Right forelimb (tissue), 1 donor: ENCODE measurements at places on chromosomes 13 and 19.

DNA sequence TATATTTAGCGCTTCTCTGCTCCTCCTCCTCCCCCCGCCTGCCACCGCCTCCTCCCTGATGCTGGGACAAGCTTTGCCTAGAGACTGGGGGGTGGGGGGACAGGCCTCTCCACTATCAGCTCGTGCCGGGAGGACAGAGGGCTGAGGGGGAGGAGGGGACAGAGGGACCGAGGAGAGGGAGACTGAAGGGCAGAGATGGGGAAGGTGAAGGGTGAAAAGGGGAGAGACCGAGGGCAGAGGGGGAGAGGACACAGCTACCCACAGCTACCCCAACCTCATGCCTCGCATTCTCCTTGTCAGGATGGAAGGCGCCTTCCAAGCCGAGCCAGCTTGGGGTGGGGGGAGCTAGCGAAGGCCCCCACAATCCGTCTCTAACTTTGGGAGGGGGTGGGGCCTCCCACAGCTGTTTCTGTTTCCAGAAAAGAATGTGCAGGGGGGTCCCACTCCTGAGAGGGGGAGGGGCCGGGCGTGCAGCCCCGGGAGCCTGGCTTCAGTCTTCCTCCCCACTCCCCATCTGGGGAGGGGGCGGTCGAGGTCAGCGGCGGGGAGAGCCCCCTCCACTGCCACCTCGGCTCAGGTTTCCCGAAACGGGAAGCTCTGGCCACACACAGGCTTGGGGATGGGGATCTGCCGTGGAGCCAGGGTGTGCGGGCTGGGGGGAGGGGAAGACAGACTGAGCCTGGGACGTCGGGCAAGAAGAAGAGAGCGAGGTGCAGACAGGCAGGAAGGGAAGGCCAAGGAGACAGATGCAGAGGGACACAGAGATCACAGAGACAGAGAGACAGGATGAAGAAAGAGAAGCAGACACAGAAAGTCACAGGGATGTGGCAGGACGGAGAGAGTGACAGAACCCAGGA, 1.6 kb downstream of the DACT3 start:
- DNase-seq, result peak; percentile 65

DNA sequence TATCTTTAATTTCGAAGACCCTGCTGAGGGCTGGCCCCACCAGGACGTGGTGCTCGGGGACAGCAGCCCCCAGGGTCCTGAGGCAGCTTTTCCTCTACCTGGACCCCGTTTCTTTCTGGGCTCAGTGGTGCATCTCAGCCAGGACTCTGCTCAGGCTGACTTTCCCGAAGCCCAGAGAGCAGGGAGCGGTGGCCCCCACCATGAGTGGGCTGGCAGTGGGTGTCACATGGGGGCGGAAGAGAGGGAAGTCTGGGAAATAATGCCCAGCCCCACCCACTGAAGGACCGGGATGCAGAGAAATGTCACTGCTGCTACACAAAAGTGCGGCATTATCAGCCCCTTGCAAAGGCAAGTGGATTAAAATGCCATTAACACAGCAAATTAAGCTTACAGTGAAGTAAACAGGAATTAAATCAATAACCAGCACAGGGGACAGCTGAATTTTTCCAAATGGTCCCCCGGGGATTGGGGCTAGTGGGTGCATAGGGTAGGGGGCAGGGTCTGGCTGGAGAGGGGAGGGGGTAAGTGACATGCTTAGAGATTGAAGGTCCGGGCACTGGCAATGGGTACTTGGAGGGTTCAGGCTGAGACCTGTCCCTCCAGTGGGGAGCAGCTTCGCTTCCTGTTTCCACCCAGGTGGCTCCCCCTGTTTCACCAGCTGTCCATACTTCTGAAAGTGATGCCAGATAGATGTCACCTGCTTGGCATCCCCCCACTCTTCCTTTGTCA, 177.3 kb downstream of the URI1 start:
- DNase-seq, result no peak

GRCh38 chr13:41049480-41050440, 11.5 kb upstream of the WBP4 start:
- no peak for DNase-seq

DNA sequence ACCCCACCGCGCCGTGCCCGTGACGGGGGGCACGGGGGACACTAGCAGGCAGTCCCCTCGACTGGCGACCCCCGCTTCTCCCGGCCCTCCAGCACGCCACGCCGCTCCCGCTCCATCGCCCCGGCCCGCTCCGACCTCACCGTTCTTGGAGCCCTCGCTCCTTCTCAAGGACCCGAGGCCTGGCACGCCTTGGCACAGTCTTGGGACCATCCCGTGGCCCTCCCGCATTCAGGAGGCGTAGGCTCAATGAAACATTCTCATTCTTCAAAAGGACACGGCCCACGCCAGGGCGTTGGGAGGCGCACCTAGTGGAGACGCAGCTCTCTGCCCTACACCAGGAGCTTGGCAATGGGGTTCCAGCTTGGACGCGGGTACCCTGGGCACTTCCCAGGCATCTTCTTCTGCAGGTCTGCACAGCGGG, 473 bp upstream of the CERS1 start:
- no peak for DNase-seq

DNA sequence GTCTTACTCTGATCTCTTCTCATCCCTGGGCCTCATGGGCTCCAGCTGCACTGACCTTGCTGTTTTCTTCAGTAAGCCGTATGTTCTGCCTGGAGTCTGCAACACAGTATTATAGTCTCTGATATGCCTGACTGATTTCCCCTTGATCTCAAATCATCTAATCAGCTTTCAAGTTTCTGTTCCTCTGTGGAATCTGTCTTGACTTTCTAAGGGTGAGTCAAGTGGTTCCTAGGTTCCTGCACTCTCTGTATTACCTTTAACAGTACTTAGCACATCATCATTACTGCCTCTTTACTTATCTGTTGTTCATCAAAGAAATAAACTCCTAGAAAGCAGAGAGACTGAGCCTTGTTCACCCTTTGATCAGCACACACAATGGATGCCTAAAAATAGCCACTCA, 350.7 kb downstream of the LMO7 start:
- DNase-seq, result no peak

DNA sequence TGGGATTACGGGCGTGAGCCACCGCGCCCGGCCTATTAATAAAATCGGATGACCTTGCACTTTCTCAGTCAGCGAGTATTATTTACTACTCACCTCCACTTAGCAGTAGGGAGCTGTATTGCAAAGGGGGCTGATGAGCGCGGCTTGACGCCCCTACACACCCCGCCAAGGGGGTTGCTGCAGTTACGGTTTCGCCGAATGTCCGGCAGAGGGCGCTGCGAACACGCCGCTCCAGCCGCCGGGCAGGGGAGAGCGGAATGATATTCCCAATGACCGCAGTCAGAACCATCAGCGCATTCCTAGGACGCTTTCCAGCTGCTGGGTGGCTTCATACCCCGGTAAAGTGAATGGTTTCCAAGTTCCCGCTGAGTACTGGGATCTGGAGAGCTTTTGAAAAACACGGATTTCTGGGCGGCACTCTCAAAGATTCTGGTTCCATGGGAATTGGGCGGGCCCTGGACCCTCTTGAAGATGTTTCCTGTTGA, 30.0 kb upstream of the TPT1 start:
- peak; percentile 84 for DNase-seq

- no peak for DNase-seq
Measured at GRCh38 chr13:105219651-105220050, 1315.8 kb downstream of the EFNB2 start.

- DNase-seq, result no peak
Measured at GRCh38 chr13:84129966-84130365, 247.7 kb upstream of the SLITRK1 start.

DNA sequence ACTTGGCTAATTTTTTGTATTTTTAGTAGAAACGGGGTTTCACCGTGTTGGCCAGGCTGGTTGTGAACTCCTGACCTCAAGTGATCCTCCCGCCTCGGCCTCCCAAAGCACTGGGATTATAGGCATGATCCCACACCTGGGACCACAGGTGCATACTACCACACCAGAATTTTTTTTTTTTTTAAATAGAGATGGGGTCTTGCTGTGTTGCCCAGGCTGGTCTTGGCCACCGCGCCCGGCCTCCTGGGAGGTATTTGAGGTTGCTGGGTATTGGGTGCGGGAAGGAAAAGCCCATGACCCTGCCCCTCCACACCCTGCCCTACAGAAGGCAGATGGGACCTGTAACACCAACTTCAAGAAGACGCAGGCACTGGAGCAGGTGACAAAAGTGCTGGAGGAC, 13.6 kb downstream of the ACTMAP start:
- no peak for DNase-seq

DNA sequence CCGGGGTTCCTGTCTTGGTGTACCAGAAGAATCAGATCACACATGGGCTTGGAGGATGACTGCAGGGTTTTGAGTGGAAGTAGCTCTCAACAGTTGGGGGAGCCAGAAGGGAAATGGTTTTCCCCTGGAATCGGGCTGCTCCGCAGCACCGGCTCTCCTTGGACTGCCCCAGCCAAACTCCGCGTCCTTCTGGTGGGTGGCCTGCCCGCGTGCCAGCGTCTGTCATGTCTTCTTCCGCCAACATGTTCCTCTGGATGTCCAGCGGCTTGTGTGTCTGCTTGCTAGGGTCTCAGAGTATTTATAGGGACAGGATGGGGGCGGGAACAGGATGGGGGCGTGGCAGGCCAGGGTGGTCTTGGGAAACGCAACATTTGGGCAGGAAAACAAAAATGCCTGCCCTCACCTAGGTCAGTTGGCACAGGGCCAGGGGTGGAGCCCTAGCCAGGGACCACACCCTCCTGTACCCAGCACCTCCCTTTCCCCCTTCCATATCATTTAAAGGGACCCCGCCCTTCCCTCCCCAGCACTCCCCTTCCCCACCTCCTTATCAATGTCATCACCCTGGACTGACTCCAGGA, 1.3 kb upstream of the ZNF30 start:
- no peak for DNase-seq

DNA sequence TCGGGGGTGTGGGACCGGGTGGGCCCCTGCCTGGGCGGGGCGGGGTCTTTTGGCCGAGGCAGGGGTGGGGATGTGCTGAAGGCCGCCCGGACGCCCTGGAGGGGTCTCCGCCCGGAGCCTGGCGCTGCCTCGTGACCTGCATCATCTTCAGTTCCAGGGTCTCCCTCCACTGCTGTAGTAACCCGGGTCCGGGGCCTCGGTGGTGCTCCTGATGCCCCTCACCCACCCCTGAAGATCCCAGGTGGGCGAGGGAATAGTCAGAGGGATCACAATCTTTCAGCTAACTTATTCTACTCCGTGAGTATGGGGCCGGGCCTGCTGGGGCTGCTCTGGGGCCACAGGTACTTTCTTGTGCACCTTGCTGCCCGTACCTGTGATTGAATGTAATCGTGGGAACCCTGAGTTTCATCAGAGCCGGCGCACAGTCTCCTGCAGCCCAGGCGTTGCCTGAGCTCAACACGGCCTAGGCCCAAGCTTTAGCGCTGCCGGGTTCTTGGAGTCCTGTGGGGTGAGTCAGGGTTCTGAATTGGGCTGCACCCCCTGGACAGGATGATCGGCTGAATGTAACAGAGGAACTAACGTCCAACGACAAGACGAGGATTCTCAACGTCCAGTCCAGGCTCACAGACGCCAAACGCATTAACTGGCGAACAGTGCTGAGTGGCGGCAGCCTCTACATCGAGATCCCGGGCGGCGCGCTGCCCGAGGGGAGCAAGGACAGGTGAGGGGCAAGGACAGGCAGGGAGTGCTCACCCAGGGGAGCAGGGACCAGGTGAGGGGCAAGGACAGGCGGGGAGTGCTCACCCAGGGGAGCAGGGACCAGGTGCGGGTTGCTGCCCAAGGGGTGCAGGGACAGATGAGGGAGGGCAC, 10.5 kb downstream of the PEAK3 start:
- no peak for DNase-seq

- DNase-seq, result no peak
Measured at GRCh38 chr13:67827992-67828391, 597.9 kb upstream of the PCDH9 start.

DNA sequence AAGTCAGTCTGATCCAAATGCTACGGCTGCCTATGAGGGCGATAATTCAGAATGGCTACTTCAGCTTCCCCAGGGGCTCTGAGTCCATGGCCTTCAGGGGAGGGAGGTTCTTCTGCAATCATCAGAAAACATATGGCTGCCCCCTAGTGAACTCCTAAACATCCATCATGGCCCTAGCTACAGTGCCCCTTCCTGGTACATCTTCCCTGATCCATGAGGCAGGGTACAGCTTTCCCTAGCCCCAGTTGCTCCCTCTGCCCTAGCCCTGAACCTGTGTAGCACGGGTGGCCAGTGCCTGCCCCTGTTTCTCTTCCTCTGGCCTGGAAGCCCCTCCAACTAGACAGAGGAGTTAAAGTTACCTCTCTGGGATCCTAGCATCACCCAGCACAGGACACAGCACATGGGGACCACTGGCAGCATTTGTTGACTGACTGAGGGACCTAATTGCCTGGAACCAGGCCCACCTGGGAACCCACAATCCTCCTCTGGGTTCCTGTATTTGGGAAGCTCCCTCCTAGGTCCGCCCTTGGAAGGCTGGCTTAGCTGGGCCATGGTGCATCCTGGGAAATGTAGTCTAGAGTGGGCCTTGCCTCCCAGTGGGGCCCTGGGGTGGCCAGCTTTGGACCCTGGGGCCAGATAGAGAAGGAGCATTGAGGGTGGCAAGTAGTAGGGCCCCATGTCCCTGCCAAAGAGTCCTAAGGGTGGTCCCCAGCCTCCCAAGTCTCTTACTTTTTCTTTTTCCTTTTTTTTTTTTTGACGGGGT, 17.7 kb upstream of the SEMA6B start:
- no peak for DNase-seq

- DNase-seq, result no peak
Measured at GRCh38 chr19:15828121-15828610, 12.7 kb upstream of the OR10H1 start.

DNA sequence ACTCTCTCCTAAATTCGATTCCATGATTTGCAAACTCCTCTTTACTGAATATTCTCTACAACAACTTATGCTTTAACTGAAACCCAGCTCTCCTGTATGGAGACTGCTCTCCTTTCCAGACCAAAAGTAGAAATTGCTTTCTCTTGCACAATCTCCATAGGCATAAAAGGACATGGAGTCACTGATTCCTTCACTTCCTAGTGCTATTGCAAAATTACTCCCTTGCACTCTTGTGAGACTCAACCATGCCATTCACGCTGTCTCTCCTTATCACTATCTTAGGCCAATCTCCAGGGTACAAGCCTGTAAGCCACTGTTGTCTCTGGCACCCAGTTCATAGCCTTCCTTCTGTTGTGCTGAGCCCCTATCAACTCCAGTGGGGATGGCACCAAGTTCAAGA, 30.6 kb downstream of the SERPINE3 start:
- no peak for DNase-seq

GRCh38 chr13:31968473-31968872, 63.1 kb upstream of the FRY start:
- no peak for DNase-seq

DNA sequence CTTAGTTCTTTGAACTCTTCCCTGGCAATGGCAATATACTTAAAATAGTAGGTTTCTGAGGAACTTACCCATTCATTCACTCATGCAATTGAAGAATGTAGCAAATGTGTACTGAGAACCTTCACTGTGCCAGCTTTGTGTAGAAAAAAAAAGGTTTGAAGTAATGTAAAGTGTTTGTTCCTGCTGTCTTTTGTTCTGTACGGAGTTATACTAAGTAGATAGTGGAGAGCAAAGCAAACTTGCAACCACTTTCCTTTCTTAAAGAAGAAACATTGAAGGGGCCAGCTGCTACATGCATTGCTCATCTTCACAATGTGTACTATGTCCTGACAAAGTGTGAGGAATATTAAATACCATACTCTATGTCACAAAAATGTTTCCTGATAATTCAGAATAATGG, 68.9 kb upstream of the FREM2 start:
- DNase-seq, result no peak

GRCh38 chr13:78680576-78681350, 21.8 kb upstream of the OBI1 start:
- DNase-seq, result no peak

- no peak for DNase-seq
Measured at GRCh38 chr19:3413796-3414327, 47.5 kb downstream of the NFIC start.
